ENCODE measurements at places on chromosomes 5 and 9.
A peak's percentile ranks its signal among the peaks of the same experiment; 100 is the strongest.

GRCh38 chr5:80269991-80270438, 14.2 kb upstream of the SERINC5 start:
- peak; percentile 43 for DNase-seq

GRCh38 chr9:136327304-136327974, at the start of gene GPSM1:
Gene GPSM1, plus strand, starts transcription at chr9:136327539. Its CDS starts 157 bp downstream, at chr9:136327696.
- peak; percentile 50 for DNase-seq

- no peak for DNase-seq
Observed at GRCh38 chr5:3181671-3182070, 414.0 kb upstream of the IRX1 start.

GRCh38 chr5:14665101-14665822, 744 bp downstream of the OTULIN start:
- DNase-seq = peak; percentile 35

DNA sequence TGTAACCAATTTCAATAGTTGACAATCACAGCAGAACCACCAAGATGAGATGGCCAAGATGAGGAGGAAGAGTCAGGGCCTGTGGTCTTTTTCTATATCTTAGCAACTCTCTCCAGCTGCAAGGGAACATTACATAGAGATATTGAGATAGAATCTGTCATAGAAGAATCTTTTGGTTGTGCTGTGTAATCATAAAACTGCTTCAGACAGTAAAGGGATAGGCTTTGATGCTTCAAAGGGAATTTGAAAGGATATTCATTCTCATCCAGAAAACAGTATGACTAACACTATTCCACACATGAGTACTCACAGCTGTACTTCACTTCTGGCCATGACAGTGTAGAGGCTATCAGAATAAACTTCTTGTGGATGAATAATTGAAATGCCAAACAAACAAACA, 145.9 kb downstream of the YIPF5 start:
- no peak for DNase-seq

- DNase-seq = no peak
Observed at GRCh38 chr9:110126986-110127864, 80.7 kb downstream of the C9orf152 start.

GRCh38 chr5:371811-372555, 50.5 kb downstream of the AHRR start:
- no peak for DNase-seq

DNA sequence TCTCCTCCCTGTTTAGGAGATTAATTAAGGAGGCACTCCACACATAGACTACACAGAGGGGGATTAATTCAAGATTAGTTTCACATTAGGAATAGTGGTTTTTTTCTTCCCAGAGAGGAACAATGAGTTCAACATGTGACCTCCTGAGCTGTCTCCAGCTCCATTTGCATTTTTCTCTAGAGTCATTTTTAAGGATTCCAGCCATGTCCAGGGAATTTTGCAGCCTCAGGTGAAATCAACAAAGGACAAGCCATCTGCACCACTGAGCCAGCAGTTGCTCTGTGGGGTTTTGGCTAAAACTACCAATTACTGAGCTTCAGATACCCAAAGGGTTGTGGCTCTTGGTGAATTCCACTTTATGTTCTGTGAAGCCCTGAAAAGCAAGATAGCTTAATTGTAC, 258.5 kb upstream of the PPP1R2B start:
- DNase-seq = no peak

GRCh38 chr9:128903871-128904620, 16.7 kb upstream of the PHYHD1 start:
- DNase-seq = no peak

- no peak for DNase-seq
Observed at GRCh38 chr5:149274939-149275338, 3.3 kb downstream of the AFAP1L1 start.

GRCh38 chr9:77210116-77210515, 32.8 kb downstream of the VPS13A start:
- DNase-seq = no peak

- DNase-seq = no peak
Observed at GRCh38 chr5:157308836-157309465, 43.0 kb downstream of the CYFIP2 start.

DNA sequence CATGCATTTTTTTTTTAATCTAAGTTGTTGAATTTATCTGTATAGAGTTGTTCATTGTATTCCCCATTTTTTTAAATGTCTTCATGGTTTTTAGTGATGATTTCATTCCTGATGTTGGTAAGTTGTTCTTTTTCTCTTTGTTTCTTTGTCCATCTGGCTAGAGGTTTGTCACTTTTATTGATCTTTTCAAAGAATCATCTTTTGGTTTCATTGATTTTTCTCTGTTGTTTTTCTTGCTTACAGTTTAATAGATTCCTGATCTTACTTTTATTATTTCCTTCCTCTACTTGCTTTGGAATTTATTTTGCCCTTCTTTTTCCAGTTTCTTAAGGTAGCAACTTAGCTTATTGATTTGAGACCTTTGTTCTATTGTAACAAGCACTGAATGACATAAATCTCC, 114.2 kb downstream of the AOPEP start:
- no peak for DNase-seq

GRCh38 chr5:143739746-143740145, 72.2 kb upstream of the HMHB1 start:
- DNase-seq = no peak

GRCh38 chr9:7297521-7297920, 502.1 kb downstream of the DMAC1 start:
- DNase-seq = no peak

- DNase-seq = peak; percentile 67
Observed at GRCh38 chr9:132412089-132412488, 2.1 kb downstream of the CFAP77 start.

- peak; percentile 53 for DNase-seq
Observed at GRCh38 chr9:127835991-127836516, 18.4 kb downstream of the ENG start.

- DNase-seq = no peak
Observed at GRCh38 chr9:37575511-37575914, 667 bp downstream of the FBXO10 start.

DNA sequence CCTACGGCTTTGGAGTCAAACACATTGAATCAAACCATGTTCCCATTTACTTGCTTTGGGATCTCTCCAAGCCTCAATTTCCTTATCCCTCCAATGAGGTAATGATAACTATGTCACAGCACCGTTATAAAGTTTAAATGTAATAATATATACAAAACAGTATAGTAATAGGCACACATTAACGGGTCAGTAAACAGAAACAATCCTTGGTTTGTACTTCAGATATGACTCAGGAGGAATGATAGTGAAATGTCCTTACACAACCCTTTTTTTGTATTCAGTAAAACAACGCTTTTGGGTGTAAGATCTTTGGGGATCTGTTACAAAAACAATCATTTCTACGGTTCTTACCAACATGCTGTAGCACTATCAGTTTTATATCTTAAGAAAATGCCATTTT, 178.5 kb upstream of the GNA14 start:
- DNase-seq = no peak

- no peak for DNase-seq
Observed at GRCh38 chr9:109372246-109372645, 51.4 kb upstream of the EPB41L4B start.

- peak; percentile 37 for DNase-seq
Observed at GRCh38 chr9:104028827-104029226, 65.3 kb upstream of the SMC2 start.

- no peak for DNase-seq
Observed at GRCh38 chr9:32899181-32899580, 102.2 kb downstream of the APTX start.

- DNase-seq = no peak
Observed at GRCh38 chr5:124633209-124633608, 113.2 kb downstream of the ZNF608 start.
